GM20000 (cell line): ENCODE measurements at places on chromosomes 7 and 10.

DNA sequence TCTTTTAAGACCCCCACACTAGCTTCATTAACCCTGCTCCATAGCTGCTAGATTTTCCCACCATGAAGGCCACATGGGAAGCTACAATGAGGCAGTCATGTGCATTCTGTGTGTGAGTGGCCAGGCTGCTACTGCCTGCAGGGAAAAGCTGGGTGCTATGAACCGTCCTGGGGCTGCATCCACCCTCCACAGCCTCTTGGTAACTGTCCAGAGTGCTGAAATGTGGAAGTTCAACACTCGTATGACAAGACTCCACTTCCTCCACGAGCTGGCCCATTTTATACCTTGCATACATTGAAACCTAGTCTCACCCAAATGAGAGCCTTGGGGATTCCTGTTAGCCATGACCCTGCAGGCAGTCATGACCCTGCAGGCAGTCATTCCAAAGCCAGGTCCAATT is 59.4 kb downstream of the CUZD1 start:
- DNase-seq: peak; percentile 52

DNA sequence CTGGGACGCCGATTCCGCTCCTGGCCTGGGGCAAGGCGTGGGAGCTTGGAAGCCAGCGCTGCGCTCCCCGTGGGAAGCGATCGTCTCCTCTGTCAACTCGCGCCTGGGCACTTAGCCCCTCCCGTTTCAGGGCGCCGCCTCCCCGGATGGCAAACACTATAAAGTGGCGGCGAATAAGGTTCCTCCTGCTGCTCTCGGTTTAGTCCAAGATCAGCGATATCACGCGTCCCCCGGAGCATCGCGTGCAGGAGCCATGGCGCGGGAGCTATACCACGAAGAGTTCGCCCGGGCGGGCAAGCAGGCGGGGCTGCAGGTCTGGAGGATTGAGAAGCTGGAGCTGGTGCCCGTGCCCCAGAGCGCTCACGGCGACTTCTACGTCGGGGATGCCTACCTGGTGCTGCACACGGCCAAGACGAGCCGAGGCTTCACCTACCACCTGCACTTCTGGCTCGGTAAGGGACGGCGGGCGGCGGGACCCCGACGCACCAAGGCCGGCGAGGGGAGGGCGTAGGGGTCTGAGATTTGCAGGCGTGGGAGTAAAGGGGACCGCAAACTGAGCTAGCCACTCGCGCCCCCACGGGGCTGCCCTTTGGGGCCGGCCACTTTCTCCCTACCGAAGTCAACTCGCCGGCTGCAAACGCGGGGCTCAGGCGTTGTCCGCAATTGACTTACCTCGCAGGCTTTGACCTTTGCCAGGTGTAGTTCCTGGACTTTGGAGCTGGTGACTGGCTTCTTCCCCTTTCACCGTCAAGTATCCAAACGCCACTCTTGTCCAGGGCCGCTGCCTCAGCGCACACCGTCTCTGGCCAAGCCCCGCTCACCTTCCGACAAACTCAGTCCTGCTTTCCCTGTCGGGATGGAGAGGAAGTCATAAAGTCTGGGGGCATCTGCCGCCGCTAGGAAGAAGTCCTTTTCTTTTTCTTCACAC is at the start of gene SCIN:
Gene SCIN (plus strand): TSS at position 187 of the 928 bp plus-strand sequence. CDS start 67 bp downstream, at position 254.
- no peak for DNase-seq

- DNase-seq: no peak
Measured at GRCh38 chr10:13972609-13973008, 358.1 kb downstream of the FRMD4A start.

DNA sequence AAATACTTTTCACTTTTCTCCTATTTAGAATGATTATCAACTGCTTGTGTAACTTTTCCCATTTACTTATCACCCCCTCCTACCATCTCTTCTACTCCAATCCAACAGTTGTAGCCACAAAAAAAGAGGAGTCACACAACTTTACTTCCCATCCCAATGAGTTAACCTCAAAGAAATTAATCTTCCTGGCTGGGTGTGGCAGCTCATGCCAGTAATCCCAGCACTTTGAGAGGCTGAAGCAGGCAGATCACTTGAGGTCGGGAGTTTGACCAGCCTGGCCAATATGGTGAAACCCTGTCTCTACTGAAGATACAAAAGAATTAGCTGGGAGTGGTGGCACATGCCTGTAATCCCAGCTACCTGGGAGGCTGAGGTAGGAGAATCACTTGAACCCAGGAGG is 19.9 kb downstream of the SYPL1 start:
- DNase-seq: no peak

DNA sequence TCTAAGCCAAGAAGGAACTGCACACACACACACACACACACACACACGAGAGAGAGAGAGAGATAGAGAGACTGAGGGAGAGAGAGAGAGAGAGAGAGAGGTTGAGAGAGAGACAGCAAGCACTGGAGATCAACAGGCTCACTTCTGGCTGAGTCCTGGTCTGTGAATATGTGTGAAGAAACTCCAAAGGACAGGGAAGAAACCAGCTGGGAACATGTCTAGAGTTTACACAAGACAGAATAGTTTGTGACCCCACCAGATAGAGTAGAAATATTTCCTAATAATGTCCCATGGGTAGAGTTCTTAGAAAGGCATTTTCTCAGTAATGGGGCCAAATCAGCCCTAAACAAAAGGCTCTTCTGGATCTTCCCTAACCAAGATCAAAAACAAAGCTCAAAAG is 155.5 kb upstream of the IGFBP3 start:
- no peak for DNase-seq

DNA sequence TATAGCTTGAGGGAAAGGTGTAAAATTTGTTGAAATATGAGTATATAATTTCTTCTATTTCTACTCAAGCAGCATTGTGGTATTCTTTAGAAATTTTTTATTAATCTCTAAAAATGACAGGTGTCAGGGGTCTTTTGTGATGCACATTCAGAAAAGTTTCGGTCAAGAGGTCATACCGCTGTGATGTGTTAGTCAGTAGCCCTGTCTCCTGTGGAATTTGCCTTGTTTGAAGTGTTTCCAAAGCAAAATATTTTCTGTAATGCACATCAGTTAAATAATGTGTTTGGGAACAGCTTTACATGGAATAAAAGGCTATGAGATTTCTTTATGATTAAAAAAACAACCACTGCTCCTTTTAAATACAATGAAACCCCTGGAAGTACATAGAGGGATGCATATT is 35.8 kb downstream of the FOXP2 start:
- no peak for DNase-seq

GRCh38 chr7:157565981-157566630 is 229.3 kb downstream of the DNAJB6 start:
- DNase-seq: no peak

DNA sequence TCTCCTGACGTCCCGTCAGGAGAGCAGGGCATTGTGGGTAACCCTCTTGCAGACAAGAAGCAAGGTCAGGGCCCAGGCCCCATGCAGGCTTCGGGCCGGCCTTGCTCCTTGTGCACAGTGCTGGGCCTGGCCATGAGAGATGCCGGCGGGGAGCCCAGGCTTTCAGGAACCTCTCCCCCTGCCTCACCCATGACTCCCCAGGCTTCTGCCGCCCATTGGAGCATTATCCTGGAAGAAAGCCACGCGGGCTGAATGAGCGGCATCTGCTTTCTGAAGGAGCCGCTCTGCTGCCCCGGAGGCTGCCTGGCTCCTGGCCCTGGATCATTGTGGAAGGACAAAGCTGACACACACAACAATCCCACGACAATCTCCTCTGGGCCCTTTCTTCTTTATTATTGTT is 233.5 kb downstream of the TCF7L2 start:
- no peak for DNase-seq

DNA sequence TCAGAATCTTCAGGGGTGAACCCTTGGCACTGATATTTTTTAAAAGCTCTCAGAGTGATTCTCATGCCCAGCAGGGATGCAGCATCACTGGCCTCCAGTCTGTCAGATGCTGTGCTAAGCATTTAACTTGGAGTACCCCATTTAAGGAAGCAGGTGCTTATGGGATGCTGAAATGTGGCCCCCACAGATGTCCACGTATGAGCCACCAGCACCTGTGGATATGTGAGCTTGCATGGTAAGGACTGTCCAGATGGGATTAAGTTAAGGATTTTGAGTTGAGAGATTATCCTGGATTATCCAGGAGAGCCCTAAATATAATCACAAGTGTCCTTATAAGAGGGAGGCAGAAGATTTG is 17.7 kb downstream of the CHST3 start:
- no peak for DNase-seq

DNA sequence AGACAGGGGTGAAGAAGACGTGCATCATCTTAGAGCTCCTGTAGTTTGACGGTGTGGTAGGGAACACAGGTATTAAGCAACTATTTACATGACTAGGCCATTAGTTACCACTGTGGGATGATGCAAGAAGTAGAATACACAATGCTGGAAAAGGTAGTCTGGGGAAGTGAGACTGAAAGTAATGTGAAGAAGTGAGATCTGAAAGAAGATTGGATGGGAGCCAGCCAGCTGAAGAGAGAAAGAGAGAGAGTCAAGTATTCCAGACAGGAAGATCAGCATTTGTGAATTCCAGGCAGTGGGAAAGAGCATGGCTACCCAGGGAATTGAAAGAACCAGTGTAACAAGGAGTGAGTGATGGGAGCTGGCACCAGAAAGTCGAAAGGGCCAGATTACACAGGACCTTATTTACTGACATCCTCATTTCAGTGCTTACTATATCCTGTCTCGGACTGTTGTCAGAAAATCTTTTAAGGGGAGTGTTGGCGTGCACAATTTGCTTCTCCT is 4.0 kb upstream of the CFAP58 start:
- peak; percentile 41 for DNase-seq

DNA sequence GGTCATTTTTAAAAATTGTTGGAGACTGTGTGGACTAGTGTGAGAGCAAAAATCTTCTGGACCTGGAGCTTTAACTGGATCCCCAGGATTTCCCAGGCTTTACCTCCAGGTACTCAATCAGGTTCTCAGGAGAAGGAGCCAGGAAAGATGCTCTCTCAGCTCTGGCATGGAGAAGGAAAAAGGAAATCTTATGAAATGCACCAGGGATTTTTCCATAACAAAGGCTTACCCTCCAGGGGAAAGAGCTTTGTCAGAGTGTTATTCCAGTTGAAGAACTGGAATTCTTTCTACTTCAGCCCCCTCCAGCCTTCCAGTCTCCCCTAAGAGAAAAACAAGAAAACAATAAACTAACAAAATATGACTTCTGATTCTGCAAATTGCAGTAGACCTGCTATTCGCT is 436.7 kb upstream of the ANKRD30A start:
- no peak for DNase-seq

DNA sequence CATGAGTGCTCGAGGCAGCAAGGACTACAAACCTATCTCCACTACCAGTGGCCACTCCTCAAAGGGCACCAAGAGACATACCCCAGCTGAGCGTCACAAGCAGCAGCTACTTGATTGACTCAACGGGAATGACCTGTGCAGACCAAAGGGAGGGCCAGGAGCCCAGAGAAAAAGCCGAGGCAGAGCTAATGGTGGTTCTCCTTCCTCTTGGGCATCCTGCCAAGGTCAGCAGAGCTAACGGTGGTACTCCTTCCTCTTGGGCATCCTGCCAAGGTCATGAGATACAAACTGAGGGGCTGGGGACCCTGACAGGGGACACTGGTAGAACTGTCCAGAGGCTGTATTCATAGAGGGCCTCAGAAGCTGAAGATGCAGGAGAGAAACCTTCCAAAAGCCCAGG is 60.4 kb downstream of the FAM53B start:
- no peak for DNase-seq

GRCh38 chr7:35004531-35005095 is 32.7 kb downstream of the DPY19L1 start:
- DNase-seq: no peak

DNA sequence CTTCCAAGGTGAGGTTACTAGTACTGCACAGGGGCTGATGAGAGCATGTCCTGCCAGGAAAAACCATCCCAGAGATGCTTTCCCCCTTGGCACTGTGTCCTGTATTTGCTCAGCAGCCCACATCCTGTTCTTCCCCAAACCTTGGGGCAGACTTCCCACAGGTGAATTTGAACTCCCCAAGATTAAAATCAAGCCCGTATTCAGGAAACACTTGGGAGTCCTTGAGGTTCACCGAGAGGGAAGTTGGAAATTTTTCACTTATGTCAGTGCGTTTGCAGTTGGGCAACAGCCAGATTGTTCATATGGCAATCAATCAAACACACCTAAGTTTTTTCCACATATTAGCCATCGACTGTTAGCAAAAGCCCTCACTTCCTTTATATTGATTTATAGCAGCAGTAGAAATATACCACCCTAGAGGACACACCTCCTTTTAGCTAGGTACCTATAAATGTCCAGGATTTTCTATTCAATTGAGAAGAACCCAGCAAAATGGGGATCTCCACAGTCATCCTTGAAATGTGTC is at the start of gene DMBT1:
Gene DMBT1 (plus strand): TSS at position 476 of the 526 bp plus-strand sequence. CDS start 17 bp downstream, at position 493.
- no peak for DNase-seq

GRCh38 chr10:50536617-50537240 is 87.0 kb downstream of the SGMS1 start:
- DNase-seq: no peak

DNA sequence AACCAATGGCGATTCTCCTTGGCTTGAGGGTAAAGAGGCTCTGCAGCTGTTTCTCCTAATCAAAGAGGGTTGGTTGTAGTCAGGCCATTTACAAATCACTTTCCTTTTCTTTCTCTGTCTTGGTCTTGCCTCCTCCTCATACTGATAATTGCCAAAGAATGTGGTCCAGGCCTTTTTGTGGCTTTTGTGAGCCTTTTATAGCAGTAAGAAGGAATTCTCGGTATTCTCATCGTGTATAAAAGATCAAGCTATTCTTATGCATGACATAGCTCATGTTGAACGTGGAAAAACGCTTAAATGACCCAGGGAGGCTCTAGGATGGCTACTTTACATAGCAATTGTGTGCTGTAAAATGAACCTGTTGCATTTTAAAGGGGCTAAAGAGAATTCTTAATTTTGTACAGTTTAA is 62.6 kb downstream of the RBM20 start:
- DNase-seq: no peak

DNA sequence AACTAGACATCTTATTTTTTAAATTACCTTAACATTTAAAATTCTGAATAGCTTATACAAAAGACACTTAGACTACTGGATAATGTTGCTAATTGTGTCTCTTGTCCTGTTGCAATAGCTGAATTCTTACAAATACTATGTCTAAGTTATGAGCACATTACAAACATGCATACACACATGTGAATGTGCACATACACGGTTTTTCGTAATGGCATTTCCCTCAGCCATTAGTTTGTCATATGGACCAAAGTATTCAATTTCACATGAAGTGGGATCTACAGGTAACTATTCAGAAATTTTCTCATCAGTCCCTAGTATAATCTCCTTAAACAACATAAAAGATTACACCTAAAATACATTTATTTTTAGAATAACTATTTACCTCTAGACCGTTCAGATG is 178.6 kb upstream of the BET1 start:
- no peak for DNase-seq

DNA sequence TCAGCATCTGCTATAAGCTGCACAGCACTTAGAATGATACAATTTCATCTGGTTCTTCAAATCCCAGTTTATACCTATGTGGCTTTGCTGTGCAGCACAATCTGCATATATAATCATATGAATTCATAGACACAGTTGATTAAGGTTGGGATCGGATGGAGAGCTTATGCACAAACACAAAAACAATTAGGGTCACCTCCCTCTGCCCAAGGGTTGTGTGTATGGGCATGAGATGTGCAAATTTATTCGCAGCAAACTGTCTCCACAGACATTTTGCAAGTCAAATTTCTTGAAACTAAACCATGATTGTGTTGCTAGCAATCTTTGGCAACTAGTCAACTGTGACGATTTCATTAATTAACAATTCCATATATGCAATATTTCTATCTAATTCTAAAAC is 955.7 kb downstream of the SORCS3 start:
- no peak for DNase-seq
